ENCODE measurements at places on chromosomes 2 and 18. TPM values are rescaled to one million over a fixed set of nuclear protein-coding genes. Genes with fewer than 3 reads are reported as not detected.
A peak's percentile ranks its signal among the peaks of the same experiment; 100 is the strongest.

CCDC85A gene
- 4.5 TPM for total RNA-seq

GCG gene
- total RNA-seq: not detected

DIPK1C gene
- total RNA-seq: not detected

EIPR1 gene
- total RNA-seq: 24.9 TPM

SCTR gene
- not detected for total RNA-seq

DNA sequence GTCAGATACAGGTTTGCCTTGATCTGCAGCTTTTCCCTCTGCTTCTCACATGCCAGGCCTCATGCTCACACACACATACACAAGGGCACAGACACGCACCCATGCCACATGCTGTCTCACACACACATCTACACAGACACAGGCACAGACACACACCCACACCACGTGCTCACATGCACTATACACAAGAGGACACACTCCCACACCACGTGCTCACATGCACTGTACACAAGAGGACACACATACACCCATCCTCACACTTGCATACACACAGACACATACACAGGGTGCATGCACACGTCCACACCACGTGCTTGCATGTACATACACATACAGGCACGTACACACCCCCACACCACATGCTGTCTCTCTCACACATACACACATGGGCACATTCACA is 253.8 kb downstream of the ATAD2B start:
- DNase-seq: no peak
- H3K36me3 ChIP-seq: no peaks in the 10 kb centered on the region
- H3K27me3 ChIP-seq: no peaks in the 10 kb centered on the region
- H3K27ac ChIP-seq: no peak overlapping the region
- H3K4me1 ChIP-seq: peaks cover 11% of the 10 kb centered on the region
- H3K4me3 ChIP-seq: no peak overlapping the region

DNA sequence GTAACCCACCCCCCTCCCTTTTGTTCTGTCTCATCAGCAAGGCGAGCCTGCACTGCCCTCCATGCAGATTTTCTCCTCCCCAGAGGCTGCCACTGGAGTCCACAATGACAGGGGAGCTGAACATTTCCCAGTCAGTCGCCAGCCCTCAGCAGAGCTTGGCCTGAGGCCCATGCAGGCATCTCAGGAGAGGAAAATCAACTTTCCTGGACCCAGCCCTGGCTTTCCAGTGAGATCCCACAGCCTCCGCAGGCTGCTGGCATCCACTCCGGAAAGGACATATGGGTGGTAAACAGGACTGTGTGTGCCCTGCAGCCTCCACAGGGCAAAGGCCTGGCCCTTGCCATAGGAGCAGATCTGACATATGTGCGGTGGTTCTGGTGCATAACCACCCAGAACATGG is 253.8 kb downstream of the TNS1 start:
- no peaks in the 10 kb centered on the region for H3K36me3 ChIP-seq
- no peaks in the 10 kb centered on the region for H3K4me1 ChIP-seq
- no peaks in the 10 kb centered on the region for H3K27me3 ChIP-seq
- H3K4me3 ChIP-seq: no peak overlapping the region
- DNase-seq: no peak

DNA sequence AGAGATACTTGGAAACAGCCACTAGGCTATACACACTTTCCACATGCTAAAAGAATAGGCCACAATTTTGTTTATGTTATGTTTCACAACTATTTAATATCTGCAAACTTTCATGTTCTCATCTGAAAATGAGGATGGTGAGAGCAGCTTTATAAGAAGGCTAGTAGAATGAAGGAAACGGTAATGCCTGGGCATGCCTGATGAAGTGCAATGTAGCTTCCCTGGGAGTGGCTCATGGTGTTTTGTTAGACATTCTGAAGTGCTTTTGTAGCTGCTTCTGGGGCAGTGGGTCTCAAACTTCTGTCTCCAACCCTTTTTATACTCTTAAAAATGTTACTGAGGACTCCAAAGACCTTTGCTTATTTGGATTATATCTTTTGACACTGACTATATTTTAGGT is 193.3 kb upstream of the VWC2L start:
- no peak overlapping the region for H3K4me3 ChIP-seq
- no peaks in the 10 kb centered on the region for H3K36me3 ChIP-seq
- no peak for DNase-seq
- H3K27ac ChIP-seq: no peak overlapping the region
- H3K4me1 ChIP-seq: no peaks in the 10 kb centered on the region

- no peaks in the 10 kb centered on the region for H3K4me1 ChIP-seq
- no peak for DNase-seq
- H3K27me3 ChIP-seq: no peaks in the 10 kb centered on the region
These were observed 28.4 kb downstream of the MCEE start for GRCh38 chr2:71101656-71102055.

GRCh38 chr18:68456985-68457384 is 257.9 kb downstream of the TMX3 start:
- H3K4me1 ChIP-seq: no peaks in the 10 kb centered on the region
- no peak overlapping the region for H3K27ac ChIP-seq
- DNase-seq: no peak
- no peaks in the 10 kb centered on the region for H3K36me3 ChIP-seq
- H3K27me3 ChIP-seq: no peaks in the 10 kb centered on the region

DNA sequence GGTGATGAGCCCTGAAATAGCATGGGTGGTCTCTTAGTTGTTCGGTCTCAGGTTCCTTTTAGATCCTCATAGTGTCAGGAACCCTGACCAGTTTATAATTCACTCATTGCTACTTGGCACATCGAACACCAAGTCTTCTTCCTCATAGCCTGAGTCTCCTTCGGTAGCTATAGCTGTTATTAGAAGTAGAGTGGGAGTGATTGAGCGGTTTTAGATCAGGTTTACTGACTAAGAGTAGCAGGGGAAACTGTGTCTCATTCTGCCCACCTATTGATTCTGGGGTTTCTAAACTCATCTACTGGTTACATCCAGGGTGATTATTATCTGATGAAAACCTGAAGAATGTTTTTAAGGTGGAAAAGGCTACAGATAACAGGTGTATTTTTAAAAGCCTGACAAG is 114.6 kb downstream of the SETBP1 start:
- no peaks in the 10 kb centered on the region for H3K4me1 ChIP-seq
- no peak for DNase-seq
- H3K4me3 ChIP-seq: no peak overlapping the region
- no peaks in the 10 kb centered on the region for H3K27me3 ChIP-seq

DNA sequence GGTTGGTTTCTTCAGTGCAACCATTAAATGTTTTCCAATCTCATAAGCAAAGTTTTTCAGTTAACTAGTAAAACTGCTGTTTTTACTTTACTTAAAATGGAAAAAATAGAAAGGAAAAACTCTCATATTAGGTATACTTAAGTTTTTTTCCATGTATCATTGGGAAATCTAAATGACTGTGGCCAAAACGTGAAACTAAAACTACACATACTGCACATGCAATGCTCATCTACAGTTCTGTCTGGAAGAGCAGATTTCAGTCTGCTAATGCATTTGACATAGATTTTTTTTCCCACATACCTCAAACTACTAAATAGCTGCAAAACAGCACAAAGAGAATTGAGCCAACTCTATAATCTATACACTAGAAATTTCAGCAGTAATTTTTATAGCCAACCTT is 62.6 kb downstream of the COL5A2 start:
- H3K27me3 ChIP-seq: no peaks in the 10 kb centered on the region
- no peaks in the 10 kb centered on the region for H3K36me3 ChIP-seq
- peak overlapping the region; percentile 50 for H3K27ac ChIP-seq
- no peaks in the 10 kb centered on the region for H3K4me1 ChIP-seq

- no peaks in the 10 kb centered on the region for H3K4me1 ChIP-seq
- peak; percentile 27 for DNase-seq
- H3K27me3 ChIP-seq: no peaks in the 10 kb centered on the region
These were observed 102.0 kb upstream of the PIEZO2 start for GRCh38 chr18:11251229-11251890.

DNA sequence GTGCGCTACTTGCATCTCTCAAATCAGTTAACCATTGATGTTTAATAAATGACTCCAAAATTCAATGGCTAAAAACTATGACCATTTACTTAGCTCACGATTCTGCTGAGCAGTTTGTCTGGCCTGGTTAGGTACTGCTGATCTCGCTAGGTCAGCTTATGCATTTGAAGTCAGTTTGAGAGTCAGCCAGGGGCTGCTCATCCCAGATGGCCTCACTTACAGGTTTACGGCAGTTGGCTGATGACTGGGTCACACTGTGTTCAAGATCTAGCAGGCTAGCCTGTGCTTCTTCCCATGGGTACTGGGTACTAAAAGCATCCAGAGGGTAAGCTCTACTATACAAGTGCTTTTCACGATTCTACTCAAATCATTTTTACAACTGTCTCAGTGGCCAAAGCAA is 122.1 kb downstream of the DLGAP1 start:
- no peaks in the 10 kb centered on the region for H3K36me3 ChIP-seq
- no peak overlapping the region for H3K27ac ChIP-seq
- H3K4me1 ChIP-seq: no peaks in the 10 kb centered on the region
- DNase-seq: no peak
- H3K4me3 ChIP-seq: no peak overlapping the region
- H3K27me3 ChIP-seq: no peaks in the 10 kb centered on the region

DNA sequence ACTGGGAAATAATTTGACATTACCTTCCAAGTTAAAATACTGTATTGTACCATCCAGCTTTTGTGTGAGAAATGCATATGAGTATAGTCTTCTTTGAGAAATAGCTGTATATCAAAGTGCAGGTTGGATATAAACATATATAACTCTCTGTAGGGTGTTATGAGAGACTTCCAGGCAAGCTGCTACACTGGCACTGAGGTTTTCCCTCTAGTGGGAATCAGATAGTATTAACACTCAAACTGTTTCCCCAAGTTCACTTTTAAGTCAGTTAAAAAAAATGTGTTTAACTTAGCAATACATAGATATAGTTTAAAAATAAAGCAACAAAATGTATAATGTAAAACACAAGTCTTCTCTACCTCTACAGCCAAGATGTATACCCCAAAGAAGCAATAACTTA is 368.4 kb upstream of the SLC8A1 start:
- H3K36me3 ChIP-seq: no peaks in the 10 kb centered on the region
- DNase-seq: no peak
- H3K27me3 ChIP-seq: no peaks in the 10 kb centered on the region
- H3K4me3 ChIP-seq: no peak overlapping the region
- no peak overlapping the region for H3K27ac ChIP-seq
- H3K4me1 ChIP-seq: no peaks in the 10 kb centered on the region
